ENCODE measurements at places on chromosomes 1 and 21. TPM values are rescaled to one million over a fixed set of nuclear protein-coding genes. Genes with fewer than 3 reads are reported as not detected.

OPN3 gene
- polyA plus RNA-seq = 53.2 TPM

DNA sequence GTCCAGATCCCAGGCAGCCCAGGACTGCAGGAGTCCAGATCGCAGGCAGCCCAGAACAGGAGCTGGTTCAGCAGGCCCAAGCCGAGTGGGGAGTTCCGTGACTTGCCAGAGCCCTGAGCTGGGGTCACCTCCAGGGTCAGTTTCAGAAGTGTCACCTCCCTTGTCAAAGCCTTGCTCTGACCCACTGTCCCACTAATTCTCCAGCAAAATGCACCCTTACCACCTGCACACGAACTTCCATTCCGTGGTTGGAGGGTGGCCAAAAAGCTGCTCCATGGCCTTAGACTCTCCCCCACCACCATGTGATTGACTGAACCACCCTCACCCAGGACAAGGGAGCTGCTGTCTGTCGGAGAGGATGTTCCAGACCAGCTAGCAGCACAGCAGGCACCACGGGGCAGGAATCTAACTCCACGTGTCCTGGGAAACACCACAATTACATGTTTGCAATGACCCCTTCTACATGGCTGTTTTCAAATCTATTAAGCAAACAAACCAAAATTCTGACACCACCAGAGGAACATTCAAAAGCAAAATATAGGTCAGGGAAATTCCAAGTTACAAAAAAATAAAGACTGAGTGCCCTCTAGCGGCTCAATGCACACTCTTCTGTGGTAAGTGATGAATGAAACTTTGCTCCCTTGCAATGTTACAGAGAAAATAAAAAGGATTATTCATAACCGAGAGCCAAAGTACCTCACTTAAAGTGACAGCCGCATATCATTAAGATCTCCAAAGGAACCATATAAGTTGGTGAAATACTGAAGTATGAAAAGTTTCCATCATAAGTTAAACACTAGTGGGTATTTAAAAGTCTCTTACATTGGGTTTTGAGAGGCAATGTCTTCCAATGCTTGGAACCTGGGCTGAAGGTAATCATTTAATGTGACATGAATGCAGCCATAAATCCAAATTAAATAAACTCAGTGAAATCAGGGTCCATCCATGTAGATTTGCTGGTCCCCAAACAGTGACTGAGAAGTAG, 76.3 kb downstream of the NPHP4 start:
- no peak for DNase-seq

- no peak for DNase-seq
Observed at GRCh38 chr1:54804471-54805132, 3.5 kb upstream of the TTC22 start.

- no peak for DNase-seq
Observed at GRCh38 chr1:247376659-247377058, 39.3 kb upstream of the NLRP3 start.

DNA sequence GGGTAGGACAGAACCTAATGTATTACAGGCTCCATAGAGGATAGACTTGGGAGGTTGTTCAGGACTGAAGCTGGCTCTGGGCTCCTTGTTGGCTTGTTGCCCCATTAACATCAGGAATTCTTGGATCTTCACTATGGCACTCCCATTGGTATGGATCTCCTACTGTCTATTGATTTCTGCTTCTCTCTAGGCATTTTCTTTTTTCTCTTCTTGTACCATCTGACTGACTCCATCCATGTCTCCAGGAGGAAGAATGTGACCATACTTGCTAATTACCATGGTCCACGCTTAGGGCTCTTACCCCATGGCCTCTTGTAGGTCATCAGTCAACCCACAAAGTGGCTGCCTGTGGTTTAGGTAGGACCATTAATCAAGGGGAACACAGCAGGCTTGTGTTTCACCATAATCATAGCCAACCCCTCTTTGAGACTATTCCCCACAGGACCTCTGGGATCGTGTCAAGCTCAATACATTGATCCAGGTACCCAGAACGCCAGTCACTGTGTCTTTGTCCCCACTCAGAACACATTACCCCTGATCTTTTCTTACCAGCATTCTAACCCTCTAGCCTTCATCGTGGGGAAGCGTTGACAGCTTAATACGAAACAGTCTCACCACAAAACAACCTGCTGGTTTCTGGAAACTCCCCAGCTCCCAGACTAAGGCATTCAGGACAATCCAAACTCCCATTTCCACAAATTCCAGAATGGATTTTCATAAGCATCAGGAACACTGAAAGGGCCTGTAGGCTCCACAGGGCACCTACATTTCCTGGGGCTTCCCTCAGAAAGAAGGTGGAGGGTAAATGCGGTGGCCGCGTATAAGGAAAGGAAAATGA, 97.1 kb downstream of the ETS2 start:
- DNase-seq = no peak

GRCh38 chr1:70745199-70745598, 302.4 kb downstream of the PTGER3 start:
- DNase-seq = no peak

C1QTNF12 gene
- polyA plus RNA-seq = 7.2 TPM

DNA sequence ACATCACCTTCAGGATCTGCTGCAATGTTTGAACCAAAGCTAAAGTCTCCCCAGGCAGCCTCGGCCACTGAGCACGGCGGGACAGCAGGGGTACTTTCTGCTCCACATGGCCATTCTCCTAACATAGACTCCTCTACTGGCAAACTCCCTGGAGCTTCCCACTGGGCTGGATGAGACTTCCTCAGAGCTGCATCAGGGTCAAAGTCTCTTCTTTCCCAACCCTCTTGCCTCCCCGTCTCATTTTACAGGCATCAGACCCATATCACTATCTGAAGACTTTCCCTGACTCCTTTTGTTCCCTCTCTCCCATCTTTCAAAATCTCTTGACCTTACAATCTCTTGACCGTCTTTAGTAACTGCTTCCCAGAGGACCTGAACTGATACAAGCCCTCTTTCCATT, 42.2 kb upstream of the KIRREL1 start:
- DNase-seq = no peak

BLACAT1 gene
- polyA plus RNA-seq = 4.1 TPM

STIL gene
- 8.9 TPM for polyA plus RNA-seq

LRRC38 gene
- not detected for polyA plus RNA-seq

PPIAL4G gene
- polyA plus RNA-seq = not detected

- DNase-seq = no peak
Observed at GRCh38 chr1:112255080-112255479, 140.9 kb upstream of the CTTNBP2NL start.

DNA sequence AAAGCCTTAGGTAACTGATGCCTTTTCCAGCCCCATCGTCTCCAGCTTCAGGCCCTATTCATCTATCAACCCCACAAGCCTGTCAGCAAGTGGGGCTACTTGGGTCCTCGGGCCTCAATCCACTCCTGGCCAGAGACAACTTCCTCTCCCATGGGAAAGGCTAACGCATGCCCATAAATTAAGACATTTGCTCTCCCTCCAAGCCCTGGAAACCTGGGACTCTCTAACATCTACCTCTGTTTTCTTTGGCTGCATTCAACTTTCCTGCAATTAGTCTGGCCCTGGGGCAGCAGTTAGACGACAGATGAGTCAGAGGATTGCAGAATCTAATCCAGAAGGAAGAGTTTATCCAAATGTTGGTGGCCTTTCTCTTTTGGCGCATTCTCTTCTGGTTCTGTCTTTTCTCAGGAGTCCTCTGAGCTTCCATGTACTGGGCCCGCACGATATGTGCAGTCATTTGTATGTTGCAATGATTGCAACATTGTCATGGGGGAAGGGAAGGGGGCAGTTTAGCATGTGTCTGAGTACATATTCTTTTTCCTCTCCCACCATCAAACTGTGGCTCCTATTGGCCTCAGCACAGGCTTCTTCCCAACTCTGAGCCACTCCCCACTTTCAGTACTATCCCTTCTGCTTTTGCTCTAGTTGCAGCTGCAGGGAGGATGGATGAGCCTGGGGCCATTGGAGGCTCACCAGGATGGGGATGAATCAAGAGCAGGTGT, 54.4 kb downstream of the NAV1 start:
- no peak for DNase-seq

TSPEAR gene
- polyA plus RNA-seq = 1.1 TPM

FAM163A gene
- polyA plus RNA-seq = 0.58 TPM

DNA sequence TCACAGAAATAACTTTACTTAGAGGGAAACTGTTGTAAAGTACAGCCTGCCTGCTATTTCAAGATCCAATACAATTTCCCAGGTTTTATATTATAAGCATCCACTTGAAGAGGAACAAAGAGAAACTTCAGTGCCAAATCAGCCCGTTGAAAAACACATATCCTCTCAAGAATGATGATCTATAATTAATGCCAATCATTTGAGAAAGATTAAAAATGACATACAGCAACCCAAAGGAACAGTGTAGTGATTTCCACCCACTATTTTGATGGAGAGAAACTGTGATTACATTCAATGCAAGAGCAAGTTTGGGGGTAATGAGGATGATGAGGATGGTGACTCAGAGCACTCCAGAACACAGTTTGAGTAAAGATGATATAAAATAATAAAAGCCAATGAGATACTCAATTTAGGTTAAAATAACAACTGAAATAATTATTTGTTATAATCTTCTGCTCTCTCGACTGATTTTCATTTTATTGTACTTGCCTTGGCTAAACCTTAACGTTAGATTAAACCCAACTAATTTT, 715.5 kb downstream of the NCAM2 start:
- DNase-seq = no peak

IFI44 gene
- 17.2 TPM for polyA plus RNA-seq

GRCh38 chr1:178581351-178582303, 68.7 kb downstream of the TEX35 start:
- DNase-seq = peak; percentile 31

ARTN gene
- 2.4 TPM for polyA plus RNA-seq

- peak; percentile 82 for DNase-seq
Observed at GRCh38 chr1:214551436-214552173, at the start of gene PTPN14. PTPN14 (minus strand) TSS chr1:214551602; CDS start chr1:214464803, 86,799 bp downstream.

SPATA46 gene
- 0.37 TPM for polyA plus RNA-seq

GRCh38 chr1:102790997-102791396, 317.3 kb downstream of the COL11A1 start:
- DNase-seq = no peak

LCE1F gene
- not detected for polyA plus RNA-seq

GRCh38 chr1:178092878-178093493, 918 bp upstream of the RASAL2 start:
- DNase-seq = no peak

- DNase-seq = no peak
Observed at GRCh38 chr1:43557744-43558245, 27.1 kb downstream of the PTPRF start.

GRCh38 chr1:50978144-50978851, 8.3 kb downstream of the CDKN2C start:
- DNase-seq = no peak

GRCh38 chr21:32387151-32387550, 5.7 kb downstream of the URB1 start:
- no peak for DNase-seq

DNA sequence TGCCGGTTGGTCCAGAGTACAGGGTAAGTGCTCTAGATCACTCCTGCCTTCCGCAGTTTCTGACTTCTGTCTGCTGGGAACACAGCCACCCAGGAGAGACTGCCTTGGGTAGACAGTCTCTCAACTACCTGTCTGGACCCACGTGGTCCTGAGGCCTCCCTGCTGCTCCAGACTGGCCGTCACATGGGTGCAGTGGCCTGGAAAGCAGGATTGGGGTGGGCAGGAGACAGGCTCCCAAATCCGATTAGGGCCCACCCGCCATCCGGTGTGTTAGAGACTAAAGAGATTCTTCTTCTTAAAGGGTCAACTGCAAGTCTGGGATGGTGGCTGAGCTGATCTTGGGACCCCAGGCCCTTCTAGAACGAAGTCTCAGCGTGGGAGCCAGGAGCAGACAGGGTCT, 105.5 kb downstream of the EBNA1BP2 start:
- no peak for DNase-seq

DNA sequence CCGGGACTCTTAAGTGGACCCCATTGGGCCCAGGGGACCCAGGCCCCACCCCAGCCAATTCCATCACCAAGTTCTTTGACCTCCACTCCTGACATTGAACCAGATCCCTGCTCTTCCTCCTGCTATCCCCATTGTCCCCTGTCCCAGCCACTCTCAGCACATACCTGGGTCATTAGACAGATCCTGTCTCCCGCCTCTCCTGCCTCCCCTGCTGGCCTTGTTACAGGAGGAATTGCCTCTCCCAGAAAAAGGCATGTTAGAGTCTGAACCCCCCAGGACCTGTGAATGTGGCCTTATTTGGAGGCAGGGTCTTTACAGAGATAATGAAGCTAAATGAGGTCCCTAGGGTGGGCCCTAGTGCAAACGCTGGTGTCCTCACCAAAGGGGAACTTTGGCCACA, 301.9 kb downstream of the NPHP4 start:
- DNase-seq = no peak

RCC1 gene
- 30.9 TPM for polyA plus RNA-seq

LYPLA2 gene
- polyA plus RNA-seq = 87.1 TPM

- no peak for DNase-seq
Observed at GRCh38 chr21:46322351-46323226, 1.1 kb downstream of the C21orf58 start.

SHE gene
- polyA plus RNA-seq = 11.1 TPM

RNASEL gene
- 12.1 TPM for polyA plus RNA-seq

RGSL1 gene
- not detected for polyA plus RNA-seq

DNA sequence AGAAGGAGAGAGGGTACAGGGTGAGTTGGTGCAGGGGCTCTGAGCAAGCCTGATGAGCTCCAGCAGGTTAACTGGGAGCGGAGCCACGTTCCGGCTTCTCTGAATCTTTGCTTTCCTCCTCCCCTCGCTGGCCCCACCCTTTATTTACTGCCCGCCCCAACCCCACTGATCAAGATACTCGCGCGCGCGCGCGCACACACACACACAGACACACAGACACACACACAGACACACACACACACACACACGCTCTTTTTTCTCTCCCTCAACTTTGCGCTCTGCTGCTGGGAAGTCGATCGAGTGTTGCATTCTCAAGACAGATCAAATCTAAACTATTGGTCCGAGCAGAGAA, at the start of gene GRIK1:
TSS of gene GRIK1 (minus strand) at position 73 of the 352 bp plus-strand sequence.
- no peak for DNase-seq

CD5L gene
- polyA plus RNA-seq = not detected

- DNase-seq = no peak
Observed at GRCh38 chr1:162139211-162139610, 69.7 kb downstream of the NOS1AP start.

DNA sequence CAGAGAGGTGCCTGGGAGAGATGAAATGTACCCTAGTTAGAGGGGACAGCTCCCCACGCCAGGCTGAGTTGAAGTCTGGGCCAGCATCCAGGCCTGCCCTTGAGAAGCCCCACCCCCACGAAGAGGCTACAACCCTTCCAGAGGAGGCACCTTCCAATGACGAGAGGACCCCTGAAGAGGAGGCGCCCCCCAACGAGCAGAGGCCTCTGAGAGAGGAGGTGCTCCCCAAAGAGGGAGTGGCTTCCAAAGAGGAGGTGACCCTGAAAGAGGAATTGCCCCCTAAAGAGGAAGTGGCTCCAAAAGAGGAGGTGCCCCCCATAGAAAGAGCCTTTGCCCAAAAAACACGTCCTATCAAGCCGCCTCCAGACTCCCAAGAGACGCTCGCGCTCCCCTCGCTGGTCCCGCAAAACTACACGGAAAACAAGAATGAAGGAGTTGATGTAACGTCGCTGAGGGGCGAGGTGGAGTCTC, 3.1 kb downstream of the EVA1B start:
- DNase-seq = no peak

DNA sequence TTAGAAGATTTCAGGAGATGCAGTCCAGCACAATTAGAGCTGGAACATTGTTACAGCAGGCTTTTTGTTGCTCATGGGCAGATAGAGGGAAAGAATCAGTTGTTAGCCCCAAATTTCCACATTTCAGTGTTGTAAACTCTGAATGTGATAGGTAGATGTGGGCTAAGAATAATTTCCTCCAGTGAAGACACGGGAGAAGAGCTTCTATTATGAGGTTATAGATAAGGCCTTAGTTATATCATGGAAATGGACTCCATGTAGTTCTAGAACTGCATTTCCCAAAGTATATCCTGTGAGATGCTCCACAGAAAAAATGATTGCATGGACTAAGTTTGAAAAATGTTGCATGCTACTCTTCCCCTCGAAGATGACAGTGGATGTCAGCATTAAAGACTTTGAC, 64.9 kb downstream of the PRKAA2 start:
- no peak for DNase-seq
